ENCODE measurements at places on chromosomes 12 and 14.

- peak; percentile 31 for DNase-seq
Observed at GRCh38 chr12:63844391-63845341, at the start of gene SRGAP1. SRGAP1 (plus strand) TSS chr12:63844700; CDS start chr12:63844817, 117 bp downstream.

DNA sequence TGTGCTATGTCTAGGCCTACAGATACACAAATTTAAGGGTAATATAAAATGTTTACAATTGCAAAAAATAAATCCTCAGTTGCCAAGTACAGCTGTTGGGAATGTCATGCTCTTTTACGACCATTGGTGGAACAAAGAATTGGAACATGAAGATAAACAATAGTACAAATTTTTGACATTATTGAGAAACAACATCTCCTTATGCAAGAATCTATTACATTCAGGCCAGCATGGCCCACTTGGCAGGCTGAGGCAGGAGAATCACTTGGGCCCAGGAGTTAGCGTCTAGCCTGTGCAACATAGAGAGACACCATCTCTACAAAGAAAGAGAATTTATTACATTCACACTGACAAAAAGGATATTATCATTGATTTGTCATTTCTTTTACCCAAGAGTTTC lies 135.9 kb upstream of the NTF3 start:
- no peak for DNase-seq

GRCh38 chr14:76271041-76271755 lies 104.7 kb upstream of the ESRRB start:
- no peak for DNase-seq

- DNase-seq = no peak
Observed at GRCh38 chr12:79546466-79547043, 144.2 kb downstream of the PAWR start.

- DNase-seq = no peak
Observed at GRCh38 chr14:22811722-22812121, 3.5 kb downstream of the SLC7A7 start.

- DNase-seq = no peak
Observed at GRCh38 chr12:122310626-122311333, 44.5 kb upstream of the VPS33A start.

DNA sequence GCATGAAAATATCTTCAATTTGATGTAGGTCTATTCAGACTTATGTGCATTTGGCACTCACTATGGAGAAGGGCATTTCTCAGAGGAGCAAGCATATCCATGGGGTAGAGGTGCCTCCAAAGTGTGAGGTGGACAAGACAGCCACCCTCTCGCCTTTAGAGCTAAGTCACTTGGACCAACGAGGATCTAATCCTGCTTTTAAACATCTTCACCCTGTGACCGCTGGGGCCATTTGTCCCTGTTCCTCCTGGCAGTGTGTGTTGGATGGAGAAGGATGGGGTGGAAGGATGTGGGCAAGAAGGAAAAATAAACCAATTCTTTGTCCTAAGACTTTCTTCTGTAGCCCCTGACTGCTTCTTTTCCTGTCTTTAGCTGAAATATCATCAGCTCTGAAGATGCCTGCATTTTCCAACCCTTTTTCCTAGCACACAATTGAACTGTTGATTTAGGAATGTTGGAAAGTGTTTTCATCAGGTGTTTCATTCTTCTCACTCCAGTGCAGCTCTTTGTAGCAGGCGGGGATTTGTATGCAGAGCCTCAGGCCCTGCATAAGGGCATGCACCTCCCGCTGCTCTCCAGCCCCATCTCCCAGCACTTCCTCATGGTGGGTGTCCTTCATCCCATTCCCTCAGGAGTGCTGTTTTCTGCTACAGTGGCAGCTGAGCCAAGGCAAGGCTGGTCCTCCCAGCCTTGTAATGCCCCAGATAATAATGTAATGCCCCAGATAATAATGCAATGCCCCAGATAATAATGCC lies 5.3 kb downstream of the FGF6 start:
- DNase-seq = no peak

DNA sequence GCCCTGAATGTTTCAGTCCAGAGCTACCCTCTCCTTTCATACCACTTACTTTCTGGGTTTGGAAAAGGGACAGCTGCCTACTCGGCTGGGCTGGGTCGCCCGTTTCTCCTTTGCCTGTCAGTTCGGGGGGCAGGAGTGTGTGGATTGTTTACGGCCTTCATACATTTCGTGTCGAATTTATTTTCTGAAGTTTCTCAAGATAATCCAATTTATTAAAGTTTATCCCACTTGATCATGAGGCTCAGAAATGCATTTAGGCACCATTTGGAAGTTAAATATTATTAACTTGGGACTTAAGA lies 608 bp downstream of the ZNF410 start:
- DNase-seq = no peak

DNA sequence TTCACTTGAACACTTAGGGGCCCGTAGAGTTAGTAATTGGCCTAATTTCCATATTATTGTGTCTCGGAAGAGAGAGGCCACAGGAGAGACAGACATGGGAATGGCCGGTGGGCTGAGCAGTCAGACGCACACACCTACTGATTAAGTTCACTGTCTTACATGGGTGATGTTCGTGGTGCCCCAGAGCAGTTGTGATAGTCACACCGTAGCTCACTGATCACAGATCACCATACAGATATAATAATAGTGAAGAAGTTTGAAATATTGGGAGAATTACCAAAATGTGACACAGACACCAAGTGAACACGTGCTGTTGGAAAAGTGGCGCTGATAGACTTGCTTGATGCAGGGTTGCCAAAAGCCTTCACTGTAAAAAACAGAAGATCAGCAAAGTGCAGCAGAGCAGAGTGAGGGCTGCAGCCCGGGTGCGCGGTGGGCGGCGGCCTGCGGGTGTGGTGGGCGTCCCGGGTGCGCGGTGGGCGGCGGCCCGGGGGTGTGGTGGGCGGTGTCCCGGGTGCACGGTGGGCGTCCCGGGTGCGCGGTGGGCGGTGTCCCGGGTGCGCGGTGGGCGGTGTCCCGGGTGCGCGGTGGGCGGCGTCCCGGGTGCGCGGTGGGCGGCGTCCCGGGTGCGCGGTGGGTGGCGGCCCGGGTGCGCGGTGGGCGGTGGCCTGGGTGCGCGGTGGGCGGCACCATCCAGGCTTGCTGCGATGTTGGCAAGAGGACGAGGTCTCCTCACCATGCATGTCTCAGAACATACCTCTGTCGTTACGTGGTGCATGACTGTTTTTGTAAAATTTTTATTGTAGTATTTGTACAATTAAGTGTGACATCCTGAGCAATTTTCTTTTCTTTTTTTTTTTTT lies 34.3 kb upstream of the TEX22 start:
- no peak for DNase-seq

DNA sequence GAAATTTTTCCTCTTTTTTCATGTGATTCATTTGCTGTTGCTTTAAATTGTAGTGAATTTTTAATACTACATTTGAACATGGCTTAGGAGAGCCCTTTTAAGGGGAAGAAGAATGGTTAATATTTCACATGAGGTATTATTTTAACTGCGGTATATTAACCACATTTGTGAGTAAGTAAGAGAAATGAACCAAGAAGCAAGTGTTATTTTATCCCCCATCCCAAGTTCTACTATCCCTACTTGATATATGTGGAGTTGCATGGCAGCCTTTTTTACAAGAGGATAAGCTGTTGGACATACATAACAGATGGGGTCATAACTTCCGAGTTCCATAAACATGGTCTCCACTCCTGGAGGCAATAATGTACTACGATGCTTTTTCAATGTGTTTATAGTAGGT lies 623.3 kb downstream of the LRFN5 start:
- DNase-seq = no peak

DNA sequence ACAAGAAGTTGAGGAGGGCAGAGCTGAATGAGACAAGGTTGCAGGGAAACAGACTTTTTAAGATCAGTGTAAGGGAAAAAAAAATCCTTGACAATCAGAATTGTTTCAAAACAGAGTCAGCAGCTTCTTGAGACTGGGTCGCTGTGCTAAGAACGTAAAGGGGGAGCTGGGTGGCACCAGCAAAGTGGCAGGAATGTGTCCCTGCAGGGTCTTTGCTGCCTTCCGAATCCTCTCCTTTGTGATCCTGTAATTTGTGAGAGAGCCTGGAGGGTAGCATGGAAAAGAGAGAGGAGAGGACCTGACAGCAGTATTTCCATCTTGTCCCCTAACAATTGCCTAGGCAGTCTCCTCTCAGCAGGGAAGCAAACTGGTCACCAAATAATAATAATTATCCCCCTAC lies 472.8 kb downstream of the RGS6 start:
- no peak for DNase-seq

DNA sequence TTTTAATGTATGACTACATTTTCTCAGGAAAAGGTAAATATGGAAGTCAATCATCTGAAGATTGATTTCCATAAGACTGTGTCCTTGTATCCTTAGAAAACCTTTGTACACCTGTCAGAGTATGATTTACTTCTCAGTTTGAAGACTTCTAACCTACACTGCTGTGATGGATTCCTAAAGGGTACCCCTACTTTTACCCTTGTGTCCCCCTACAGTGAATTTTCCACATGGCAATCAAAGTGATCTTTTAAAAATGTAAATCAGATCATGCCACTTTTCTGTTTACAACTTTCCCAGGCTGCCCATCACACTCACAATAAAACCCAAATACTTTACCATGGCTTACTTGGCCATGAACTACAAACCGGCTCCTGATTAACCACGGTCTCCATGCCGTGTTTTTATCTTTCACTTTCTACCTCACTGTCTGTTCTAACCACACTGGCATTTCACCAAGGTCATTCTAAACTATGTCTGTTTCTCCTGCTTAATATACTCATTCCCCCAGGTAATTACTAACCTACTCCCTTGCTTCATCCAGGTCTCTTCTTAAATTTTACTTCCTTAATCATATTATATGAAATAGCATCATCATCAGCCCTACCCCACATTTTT lies 8.1 kb downstream of the DNAI7 start:
- DNase-seq = no peak

DNA sequence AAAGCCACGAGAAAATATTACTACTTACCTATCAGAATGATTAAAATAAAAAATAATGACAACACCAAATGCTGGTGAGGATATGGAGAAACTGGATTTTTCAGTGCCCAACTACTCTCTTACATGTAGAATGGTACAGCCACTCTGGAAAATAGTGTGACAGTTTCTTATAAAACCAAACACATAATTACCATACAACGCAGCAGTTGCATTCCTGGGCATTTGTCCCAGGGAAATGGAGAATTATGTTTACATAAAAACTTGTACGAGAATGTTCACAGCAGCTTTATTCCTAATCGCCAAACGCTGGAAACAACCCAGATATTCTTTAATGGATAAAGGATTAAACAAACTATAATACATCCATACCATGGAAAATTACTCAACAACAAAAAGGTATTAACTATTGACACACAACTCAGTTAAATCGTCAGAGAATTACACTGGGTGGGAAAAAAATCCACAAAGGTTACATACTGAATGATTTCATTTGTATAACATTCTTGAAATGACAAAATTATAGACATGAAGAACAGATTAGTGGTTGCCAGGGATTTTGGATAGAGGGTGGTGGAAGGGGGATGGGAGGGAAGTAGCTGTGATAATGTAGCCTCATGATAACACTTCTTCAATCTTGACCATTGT lies 35.4 kb downstream of the TAOK3 start:
- peak; percentile 23 for DNase-seq

GRCh38 chr14:61308198-61308597 lies 13.2 kb upstream of the PRKCH start:
- DNase-seq = no peak

- no peak for DNase-seq
Observed at GRCh38 chr14:102027951-102028350, 58.9 kb downstream of the HSP90AA1 start.

- no peak for DNase-seq
Observed at GRCh38 chr14:36671149-36671548, 9.5 kb downstream of the PAX9 start.

GRCh38 chr12:15851919-15852318 lies 30.3 kb upstream of the STRAP start:
- no peak for DNase-seq

GRCh38 chr14:72451054-72451972 lies 442.6 kb downstream of the DPF3 start:
- no peak for DNase-seq

- no peak for DNase-seq
Observed at GRCh38 chr12:66495709-66496108, 183.2 kb downstream of the GRIP1 start.

GRCh38 chr12:103441437-103442181 lies 54.2 kb downstream of the C12orf42 start:
- DNase-seq = no peak

- DNase-seq = no peak
Observed at GRCh38 chr14:32121536-32121935, 44.4 kb downstream of the ARHGAP5 start.

- no peak for DNase-seq
Observed at GRCh38 chr14:55927028-55927427, 191.2 kb upstream of the PELI2 start.

DNA sequence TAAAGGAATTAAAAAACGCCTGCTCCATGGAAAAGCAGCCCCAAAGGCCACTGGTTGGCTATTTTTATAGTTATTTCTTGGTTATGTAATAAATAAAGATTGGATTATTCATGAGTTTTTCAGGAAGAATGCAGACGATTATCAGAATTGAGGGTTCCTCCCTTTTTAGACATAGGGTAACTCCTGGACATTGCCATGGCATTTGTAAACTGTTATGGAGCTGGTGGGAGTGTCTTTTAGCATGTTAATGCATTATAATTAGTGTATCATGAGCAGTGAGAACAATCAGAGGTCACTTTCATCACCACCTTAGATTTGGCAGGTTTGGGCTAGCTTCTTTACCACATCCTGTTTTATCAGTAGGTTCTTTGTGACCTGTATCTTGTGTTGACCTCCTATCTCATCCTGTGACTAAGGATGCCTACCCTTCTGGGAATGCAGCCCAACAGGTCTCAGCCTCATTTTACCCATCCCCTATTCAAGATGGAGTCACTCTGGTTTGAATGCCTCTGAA lies 728.7 kb downstream of the GALC start:
- DNase-seq = no peak

DNA sequence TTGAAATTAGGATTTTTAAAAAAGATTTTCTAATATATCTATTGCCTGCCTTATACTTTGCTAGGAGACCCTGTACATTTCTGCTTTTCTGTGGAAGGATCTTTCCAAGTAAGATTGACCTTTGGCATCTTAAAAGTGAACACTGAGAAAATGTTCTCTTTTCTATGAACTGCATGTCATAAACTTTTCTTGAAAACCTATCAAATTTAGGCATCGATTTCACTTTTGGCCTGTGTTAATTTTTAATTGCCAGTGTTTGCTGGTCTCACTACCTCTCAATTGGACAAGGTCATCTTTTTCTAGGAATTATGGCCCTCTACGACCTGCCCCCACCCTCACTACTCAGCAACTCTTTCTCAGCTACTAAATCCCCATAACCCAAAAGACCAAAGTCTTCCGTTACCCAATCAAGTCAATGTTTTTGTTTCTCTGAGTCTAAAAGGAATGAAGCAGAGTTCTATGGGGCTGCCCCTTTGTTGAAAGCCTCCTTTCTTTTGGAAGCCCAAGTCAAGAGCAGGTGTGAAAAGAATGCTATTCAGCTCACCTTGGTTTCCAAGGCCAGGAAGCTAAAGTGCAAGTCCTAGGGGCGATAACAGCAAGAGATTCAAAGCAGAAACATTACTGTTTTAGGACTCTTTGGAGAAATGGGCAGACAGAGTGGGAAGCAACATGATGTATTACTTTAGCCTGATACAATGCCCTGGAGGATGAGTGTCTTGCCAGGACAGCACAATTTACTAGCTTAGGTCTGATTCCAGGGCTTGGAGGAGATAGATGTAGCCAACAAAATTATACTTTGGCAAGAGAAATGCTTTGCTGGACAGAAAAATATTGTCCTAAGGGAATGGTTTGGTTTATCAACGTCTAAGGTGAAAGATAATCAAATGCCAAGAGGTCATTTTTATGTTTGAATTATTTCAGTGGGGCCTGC lies 55.0 kb downstream of the IGF1 start:
- DNase-seq = no peak

GRCh38 chr12:1799882-1800400 lies 20.4 kb upstream of the LRTM2 start:
- DNase-seq = no peak

Measured in prostate gland (tissue), 2 donors.